Cortex of kidney (tissue), 1 donor: ENCODE measurements at places on chromosomes 5 and 9.

GRCh38 chr5:106510321-106510720, 1160.4 kb downstream of the EFNA5 start:
- DNase-seq, result no peak

GRCh38 chr5:157912621-157913325, 53.8 kb upstream of the CLINT1 start:
- no peak for DNase-seq

GRCh38 chr9:16784002-16784401, 86.5 kb downstream of the BNC2 start:
- DNase-seq, result no peak

GRCh38 chr9:7286101-7286500, 513.5 kb downstream of the DMAC1 start:
- DNase-seq, result no peak

DNA sequence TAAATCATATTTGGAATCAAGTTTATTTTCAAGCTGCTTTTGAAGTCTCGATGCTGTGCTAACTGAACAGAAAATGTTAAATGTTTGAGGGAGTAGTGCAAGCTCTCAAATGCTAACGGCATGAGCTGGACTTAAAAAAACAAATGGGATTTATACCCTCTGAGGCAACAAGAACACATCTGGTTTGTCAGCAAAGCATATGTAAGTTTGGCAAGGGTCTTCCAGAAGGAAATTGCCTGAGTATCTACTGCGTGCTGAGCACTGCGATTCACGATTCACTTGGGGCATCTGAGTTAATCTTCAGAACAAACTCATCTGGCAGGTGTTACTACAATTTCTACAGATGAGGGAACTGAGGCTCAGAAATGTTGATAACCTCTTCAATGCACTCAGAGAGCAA, 98.4 kb upstream of the C9orf72 start:
- no peak for DNase-seq
